CD4-positive, alpha-beta T cell treated with Interleukin-21 for 1 hour (primary cell): ENCODE measurements at places on chromosomes 1 and 21.

- no peak for DNase-seq
These were observed 39.4 kb downstream of the WNT9A start for GRCh38 chr1:227908359-227908758.

DNA sequence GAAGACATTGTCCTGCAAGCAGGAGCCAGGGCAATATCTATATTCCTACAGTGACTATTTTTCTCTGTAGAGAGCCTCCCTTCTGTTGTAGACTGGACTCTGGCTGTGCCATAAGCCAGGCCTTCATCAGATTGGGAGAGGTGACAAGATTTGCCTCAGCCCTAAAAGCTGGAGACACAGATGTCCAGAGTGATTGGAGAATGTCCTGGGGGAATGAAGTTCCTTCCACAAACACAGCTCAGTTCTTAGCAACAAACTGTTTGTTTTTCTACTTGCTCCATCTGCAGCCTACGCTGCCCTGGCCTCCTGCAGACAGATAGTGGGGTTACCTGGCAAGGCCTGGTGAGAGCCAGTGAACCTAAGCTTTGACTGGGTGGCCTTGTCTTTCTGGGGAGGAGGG is 29.9 kb upstream of the SNX27 start:
- DNase-seq: no peak

DNA sequence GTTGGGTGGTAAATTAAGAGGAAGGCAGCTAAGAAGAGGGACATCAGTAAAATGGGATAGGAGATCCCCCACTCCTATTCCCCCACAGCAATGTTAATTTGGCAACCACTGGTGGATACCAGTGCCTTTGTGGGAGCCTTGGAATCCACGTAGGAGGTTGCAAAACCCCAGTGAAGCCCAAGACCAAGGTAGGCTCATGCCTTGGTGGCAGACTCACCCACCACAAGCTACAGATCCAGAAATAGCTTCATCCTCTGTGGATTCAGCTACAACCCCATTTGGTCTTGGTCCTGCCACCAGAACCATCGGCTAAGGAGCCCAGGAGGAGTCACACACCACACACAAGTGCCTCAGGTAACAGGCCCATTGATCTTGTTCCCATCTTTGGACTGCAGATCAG is 21.0 kb downstream of the VTCN1 start:
- no peak for DNase-seq

- no peak for DNase-seq
These were observed 28.0 kb upstream of the EVA1B start for GRCh38 chr1:36351227-36351977.

DNA sequence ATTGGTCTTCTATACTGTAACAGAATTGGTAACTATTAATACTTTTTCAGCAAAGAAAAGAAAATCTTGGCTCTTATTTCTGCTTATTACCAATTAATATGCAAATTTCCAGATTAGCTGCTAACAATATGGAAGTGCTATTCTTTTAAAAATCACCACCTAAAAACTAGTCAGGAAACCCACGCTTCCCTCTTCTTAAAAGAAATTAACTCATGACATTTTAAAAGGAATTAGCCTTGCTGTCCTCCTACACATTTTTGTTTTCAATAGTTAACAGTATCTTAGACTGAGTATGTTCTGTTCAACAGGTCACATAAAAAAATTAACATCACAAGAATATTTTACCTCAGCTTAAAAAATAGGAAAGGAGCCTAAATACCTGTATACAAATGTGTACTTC is 27.3 kb downstream of the ABL2 start:
- DNase-seq: no peak

DNA sequence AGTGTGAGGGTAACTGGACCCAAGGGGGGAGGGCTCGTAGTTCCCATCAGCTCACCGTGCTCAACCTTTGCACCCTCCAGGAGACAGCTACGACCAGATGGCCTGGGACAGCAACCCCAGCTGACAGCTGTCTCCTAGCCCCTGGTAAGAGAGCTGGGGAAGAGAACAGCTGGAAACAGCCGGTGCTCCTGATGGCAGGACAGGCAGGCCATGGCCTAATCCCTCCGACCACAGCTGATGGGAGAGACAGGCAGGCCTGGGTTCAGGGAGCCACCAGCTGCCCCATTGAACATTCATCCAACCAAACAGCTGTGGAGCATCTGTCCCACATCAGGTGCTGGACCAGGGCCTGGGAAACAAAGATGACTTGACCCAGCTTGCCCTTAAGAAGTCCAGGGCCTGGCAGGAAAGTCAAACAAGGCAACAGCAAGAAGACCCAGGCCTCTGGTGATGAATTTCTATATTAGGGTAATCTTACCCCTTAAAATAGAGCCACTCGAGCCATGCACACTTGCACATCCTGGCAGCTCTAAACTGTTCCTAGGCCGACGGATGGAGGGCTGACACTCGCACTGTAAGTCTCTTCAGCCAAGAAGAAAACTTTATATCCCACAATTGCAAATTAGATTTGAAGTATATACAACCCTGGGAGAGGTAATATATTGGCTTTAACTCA is 12.2 kb downstream of the OLFML2B start:
- DNase-seq: no peak

GRCh38 chr1:48808496-48808895 is 31.8 kb upstream of the BEND5 start:
- DNase-seq: no peak
